ENCODE measurements at places on chromosomes 6 and 20. TPM values are rescaled to one million over a fixed set of nuclear protein-coding genes. Genes with fewer than 3 reads are reported as not detected.
A peak's percentile ranks its signal among the peaks of the same experiment; 100 is the strongest.

GRCh38 chr6:85576476-85576875 lies 17.2 kb downstream of the SNX14 start:
- peak; percentile 58 for DNase-seq

DNA sequence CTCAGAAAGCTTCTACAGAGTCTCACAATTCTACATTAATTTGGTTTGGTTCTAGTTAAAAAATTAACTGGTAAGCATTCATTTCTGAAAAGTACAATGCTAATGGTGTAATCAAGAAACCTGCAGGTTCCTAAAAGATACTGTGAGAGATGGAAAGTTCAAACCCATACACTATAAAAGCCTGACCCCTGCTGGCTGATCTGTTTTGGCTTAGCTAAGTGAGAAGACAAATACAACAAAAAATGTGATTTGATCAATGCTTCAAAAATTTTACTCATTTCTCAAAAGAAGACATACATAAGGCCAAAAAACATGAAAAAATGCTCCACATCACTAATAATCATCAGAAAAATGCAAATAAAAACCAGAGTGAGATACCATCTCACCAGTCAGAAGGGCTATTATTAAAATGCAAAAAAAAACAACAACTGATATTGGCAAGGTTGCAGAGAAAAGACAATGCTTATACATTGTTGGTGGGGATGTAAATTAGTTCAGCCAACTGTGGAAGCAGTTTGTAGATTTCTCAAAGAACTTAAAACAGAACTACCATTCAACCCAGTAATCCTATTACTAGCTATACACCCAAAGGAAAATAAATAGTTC lies 102.8 kb downstream of the MOXD1 start:
- peak; percentile 19 for DNase-seq

DNA sequence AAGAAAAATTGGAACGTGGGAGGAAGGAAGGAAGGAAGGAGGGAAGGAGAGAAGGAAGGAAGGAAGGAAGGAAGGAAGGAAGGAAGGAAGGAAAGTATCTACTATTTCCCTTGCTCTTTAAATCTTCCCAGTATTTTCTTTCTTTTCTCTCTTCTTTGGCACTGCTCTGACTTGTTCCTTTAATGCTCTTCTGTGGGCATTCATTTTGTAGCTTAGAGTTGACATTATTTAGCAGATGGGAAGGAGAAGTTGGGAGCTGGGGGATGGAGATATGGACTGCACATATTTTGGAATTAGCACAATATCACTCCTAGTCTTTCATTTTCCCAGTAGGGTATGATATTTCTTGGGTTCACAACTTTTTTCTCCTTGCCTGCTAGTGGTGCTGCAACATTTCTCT lies 152.2 kb downstream of the TFAP2B start:
- no peak for DNase-seq

DNA sequence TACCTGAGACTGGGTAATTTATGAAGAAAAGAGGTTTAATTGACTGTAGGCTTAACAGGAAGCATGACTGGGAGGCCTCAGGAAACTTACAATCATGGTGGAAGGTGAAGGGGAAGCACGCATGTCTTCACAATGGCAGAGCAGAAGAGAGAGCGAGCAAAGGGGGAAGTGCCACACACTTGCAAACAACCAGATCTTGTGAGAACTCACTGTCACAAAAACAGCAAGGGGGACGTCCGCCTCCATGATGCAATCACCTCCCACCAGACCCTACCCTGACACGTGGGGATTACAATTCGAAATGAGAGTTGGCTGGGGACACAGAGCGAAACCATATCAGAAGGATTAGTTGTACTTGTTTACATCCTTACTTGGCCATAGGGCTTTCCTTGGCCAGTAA lies 49.7 kb downstream of the FIG4 start:
- no peak for DNase-seq

DNA sequence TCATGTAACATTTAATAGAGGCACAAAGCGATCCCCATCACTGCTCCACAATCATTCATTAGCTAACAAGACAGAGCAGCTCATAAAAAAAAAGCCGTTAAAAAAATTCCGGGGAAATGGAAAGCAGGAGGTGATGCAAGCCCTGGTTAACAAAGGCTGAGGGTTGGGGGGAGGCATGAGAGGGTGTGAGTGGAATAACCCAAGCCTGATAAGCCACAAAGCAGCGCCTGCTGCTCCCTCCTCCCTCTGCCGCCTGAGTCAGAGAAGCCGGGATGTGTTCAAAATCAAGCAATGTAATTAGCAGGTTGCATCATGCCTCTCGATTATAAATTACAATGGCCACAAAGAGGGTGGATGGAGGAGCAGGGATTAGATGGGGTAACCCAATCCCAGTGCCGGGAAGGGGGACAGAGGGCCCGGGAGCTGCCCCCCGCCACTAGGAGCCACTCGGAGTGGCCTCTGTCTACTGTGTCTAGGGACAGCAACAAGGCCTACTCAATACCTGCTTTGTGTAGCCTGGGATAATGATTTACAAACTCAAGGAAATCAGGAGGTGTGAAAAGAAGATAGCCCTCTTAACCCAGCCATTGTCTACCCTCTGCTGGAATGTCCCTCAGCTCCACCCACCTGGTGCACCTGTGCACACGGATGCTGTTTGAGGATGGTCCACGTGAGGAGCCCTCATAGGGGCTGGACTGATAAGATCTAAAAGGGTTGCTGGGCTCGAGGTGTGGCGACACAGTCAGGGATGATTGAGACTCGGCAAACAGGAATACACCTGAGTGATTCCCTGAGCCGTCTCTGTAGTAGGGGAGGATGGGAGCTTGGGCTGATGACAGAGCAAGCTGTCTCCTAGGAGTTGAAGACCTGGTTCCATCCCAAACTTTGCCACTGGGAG lies 156.9 kb downstream of the VEGFA start:
- DNase-seq = no peak

GRCh38 chr20:51230727-51231126 lies 207.8 kb upstream of the KCNG1 start:
- no peak for DNase-seq

DNA sequence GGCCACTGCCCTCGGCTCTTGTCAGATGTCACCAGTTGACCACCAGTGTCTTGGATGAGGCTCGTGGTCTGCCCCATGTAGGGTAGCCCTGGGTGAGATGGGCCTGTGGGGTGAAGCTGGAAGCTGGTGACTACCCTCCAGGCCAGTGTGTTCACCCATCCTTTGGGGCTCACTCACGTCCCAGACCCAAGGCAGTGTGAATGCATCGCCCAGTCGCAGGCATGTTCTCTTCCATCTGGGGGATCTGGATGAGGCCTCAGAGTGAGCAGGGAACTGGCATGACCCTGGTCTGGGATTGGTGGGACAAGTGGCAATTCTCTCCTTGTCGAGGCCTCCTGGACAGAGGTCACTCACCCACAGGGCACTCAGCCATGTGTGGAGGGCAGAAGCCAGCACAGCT lies 120.1 kb upstream of the PHACTR3 start:
- DNase-seq = no peak

GRCh38 chr20:42110301-42110700 lies 492.1 kb upstream of the CHD6 start:
- no peak for DNase-seq

DNA sequence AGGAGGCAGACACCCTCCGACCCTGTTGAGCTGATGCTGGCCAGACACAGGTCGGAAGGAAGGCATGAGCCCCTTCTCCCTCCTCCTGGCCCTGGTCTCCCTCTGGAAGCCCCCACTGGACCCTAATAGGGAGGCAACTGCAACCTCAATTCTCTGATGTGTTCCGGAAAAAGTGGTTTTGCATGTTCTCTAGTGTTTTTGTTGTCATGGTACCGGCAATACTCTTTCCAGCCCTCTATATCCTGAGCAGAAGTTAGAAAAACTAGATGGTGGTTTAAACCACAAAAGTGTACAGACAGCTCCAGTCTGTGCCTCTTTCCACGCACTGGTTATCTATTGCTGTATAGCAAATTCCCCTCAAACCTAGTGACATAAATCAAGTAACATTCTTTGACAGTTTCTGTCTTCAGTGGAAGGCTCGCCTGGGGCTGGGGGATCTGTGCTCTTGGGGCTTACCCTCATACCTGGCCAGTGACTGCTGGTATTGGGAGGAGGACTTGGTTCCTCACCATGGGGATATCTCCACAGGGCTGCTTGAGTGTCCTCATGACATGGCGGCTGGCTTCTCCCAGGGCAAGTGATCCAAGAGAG lies 37.0 kb downstream of the SYTL3 start:
- DNase-seq = no peak

DNA sequence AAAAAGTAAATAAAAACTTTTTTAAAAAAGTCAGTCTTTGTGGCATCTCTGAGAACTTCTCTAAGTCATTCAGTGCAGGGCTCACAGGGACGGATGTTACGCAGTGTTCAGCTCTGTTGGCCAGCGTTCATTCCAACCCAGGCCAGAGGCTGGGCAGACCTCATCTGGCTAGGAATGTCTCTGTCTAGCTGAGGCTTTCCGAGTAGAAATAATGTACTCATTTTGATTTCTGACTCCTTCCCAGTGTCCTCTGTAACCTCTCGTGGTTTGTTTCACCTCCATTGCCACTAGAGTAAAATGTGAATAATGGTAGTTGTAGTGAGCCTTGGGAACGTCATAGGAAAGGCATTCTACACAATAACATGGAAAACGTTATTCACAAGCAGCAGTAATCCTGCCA lies 135.1 kb downstream of the TMEM242 start:
- no peak for DNase-seq

The STMN3 gene
- total RNA-seq = 180 TPM

The LPIN3 gene
- total RNA-seq = 14.6 TPM

The XKR7 gene
- total RNA-seq = 6.8 TPM
